ENCODE measurements at places on chromosomes 6 and 20.

GRCh38 chr6:74606582-74607071 lies 599.2 kb downstream of the COL12A1 start:
- DNase-seq, result peak; percentile 37

- no peak for DNase-seq
Measured at GRCh38 chr6:165511807-165512206, 151.2 kb downstream of the PDE10A start.

GRCh38 chr20:60354024-60354580 lies 395.9 kb downstream of the CDH26 start:
- no peak for DNase-seq

GRCh38 chr6:13175759-13176158 lies 152.6 kb downstream of the TBC1D7 start:
- DNase-seq, result no peak

GRCh38 chr6:2749969-2750600 lies 637 bp downstream of the MYLK4 start:
- peak; percentile 82 for DNase-seq

DNA sequence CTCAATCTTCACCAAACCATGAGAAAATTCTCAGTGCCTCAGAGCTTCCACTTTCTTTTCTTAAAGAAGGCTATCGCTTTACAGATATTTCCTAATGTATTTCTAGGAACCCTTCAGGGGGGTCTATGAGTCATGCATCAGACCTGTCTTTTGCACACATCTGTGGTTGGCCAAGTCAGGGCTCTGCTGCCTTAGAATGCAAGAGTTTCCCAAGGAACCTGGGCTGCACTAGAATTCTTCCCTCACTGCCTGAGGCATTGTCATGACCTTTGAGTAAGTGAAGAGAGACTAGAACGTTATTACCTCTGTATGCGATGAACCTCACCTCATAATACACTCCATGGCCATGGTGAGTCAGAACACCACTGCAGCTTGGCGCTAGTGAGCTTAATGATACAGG lies 365.0 kb upstream of the ID4 start:
- no peak for DNase-seq

- DNase-seq, result no peak
Measured at GRCh38 chr6:124676033-124676432, 286.2 kb upstream of the RNF217 start.

- peak; percentile 92 for DNase-seq
Measured at GRCh38 chr20:49344975-49345374, 67.1 kb upstream of the ZNFX1 start.

DNA sequence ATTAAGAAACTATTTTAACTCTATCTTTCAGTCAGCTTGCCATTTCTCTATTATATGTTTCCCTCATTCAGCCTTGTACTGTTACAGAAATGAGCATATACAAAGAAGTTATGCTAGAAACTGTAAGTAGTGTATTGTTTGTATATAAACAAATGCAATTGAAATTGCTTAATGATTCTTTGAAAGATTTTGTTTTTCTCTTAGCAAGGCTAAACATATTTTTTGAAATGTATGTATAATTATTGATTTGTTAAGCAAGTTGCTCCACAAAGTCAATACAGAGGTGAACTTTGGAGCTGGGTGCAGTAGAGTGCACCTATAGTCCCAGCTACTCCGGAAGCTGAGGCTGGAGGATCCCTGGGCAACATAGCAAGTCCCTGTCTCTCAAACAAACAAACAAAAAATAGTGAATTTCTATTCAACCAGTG lies 253.6 kb downstream of the RNGTT start:
- DNase-seq, result no peak

- no peak for DNase-seq
Measured at GRCh38 chr20:14778875-14779274, 441.5 kb upstream of the FLRT3 start.

DNA sequence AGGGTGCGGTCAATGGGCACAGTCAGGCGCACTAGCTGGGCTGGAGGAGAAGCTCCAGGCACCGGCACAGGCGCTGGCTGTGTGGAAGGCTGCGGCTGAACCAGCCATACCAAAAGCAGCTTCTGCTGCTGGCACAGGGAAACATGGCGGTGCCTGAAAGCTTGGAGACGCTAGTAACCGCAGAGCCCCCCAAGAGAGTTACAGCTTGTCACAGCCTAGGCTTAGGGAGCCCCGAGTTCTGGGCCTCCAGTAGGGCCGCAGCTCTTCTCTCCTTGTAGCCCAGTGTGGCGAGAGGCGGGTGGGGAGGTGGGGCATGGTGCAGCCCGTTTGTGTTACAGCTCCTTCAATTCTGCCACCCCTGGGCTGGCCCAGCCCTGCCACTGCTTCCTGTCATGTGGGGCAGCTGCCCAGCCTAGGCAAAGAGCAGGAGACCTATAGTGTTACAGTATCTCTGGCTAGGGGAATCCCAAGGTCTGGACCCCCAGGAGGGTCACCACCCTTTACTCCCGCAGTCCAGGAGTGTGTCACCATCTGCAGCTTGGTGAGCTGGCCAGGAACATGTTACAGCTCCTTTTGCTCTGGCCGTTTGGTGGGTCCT lies 58.6 kb upstream of the MANEA start:
- DNase-seq, result no peak

All from umbilical cord (tissue), 2 donors.